ENCODE measurements at places on chromosomes 1 and 21. TPM values are rescaled to one million over a fixed set of nuclear protein-coding genes. Genes with fewer than 3 reads are reported as not detected.

The TMEM200B gene
- total RNA-seq = 8.6 TPM

GRCh38 chr1:67100833-67101232 is 33.9 kb downstream of the C1orf141 start:
- H3K4me3 ChIP-seq = no peak overlapping the region
- DNase-seq = no peak
- H3K27ac ChIP-seq = no peak overlapping the region
- H3K36me3 ChIP-seq = no peaks in the 10 kb centered on the region
- H3K27me3 ChIP-seq = no peaks in the 10 kb centered on the region

DNA sequence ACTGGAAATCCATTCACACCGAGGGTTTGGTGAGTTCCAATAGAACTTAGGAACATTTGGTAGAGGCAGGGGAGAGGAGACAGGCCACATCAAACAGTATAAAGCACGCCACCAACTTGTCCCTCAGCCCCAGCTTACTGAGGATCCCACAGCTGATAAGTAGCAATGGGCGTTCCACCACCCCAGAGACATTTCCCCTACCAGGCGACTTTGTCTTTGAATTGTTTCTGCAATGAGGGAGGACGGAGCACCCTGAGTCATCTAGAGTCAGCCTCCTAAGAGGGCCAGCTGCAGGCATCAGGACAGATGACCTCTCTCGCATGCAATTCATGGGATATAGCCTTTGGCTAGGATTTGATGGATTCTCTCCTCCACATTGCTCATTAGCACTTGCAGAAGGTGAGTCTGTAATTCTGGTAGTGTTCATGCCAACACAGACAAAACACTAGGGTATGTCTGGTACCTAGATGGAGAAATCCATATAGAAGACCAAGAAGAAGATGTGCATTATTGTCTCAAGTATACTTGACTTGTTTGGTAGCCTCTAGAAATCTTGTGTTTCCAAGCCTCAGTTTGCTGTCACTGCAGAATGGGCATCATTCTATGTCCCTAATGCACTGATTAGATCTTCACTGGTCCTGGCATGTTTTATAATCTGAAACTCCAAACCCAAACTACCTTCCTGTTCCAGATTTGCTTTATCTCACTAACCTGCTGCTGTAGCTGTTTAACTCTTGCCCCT is 69.0 kb downstream of the RRAGC start:
- no peaks in the 10 kb centered on the region for H3K4me1 ChIP-seq
- H3K4me3 ChIP-seq = no peak overlapping the region
- H3K27ac ChIP-seq = no peak overlapping the region
- no peak for DNase-seq
- H3K36me3 ChIP-seq = no peaks in the 10 kb centered on the region
- H3K27me3 ChIP-seq = no peaks in the 10 kb centered on the region

The PTGFRN gene
- total RNA-seq = 44.8 TPM

DNA sequence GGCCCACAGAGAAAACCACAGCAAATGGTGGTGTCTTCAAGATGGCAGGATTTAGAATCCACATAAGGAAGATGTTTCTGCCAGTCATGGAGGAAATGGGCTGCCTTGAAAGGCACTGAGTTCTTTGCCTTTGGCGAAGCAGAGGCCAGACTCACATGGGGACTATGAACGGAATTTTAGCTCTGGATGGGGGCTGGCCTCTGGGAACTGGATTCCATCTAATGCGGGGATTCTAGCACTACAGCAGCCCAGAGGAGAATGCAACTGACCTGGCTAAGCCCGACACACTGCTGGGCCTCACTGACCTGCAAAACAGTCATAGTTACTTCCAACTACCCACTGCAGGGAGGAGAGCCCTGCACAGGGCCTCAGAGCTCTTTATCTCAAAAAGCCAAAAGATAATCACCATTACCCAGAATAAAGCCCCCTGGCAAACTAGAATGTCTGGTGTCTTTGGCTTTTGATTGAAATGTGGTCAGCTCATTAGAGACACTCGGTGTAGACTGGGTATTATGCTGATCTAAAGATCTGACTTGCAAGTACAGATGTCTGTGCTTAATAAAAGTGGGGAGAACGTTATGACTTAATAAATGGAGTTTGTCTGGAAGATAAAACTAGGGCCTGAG is 11.6 kb downstream of the HCRTR1 start:
- no peak overlapping the region for H3K4me3 ChIP-seq
- H3K36me3 ChIP-seq = peaks cover 51% of the 10 kb centered on the region
- H3K27me3 ChIP-seq = no peaks in the 10 kb centered on the region
- no peak overlapping the region for H3K27ac ChIP-seq

DNA sequence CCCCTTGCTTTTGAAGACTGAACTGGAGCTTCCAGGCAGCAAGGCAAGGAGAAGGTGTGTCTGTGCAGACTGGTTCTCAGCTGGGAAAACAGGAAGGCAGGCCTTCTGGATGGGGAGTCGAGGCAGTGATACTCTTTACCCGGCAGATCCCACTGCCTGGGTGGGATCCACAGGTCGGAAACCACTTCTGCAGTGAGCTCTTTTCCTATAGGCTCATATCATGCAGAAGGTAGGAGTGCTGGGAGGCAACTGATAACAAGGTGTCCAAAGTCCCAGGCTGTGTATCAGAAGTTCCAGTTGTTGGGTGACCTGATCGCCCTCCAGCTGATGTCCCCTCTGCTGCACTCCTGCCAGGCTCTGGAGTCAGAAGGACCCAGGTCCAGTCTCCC is 17.1 kb downstream of the ACOT11 start:
- no peak overlapping the region for H3K27ac ChIP-seq
- no peaks in the 10 kb centered on the region for H3K4me1 ChIP-seq
- H3K4me3 ChIP-seq = no peak overlapping the region
- H3K36me3 ChIP-seq = no peaks in the 10 kb centered on the region
- DNase-seq = no peak
- no peaks in the 10 kb centered on the region for H3K27me3 ChIP-seq
